ENCODE measurements at places on chromosomes 3 and 15.

DNA sequence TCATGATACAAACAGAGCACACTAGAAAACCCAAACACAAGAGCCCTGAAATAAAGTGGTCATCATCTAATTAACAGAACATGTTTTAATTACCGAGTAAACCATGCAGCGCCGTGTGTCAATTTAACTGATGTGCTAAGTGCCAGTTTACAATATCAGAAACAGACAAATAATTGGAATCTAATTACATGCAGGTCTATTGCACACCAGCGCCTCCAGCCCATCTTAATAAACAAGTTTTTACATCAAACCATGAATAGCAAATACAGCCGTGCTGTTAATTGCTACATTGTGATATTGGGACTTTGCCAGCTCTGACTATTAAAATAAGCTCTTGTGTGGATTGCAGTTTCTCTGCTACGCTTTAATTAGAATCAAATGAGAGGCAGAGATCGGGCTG is 510.2 kb upstream of the MDFIC2 start:
- DNase-seq = no peak

DNA sequence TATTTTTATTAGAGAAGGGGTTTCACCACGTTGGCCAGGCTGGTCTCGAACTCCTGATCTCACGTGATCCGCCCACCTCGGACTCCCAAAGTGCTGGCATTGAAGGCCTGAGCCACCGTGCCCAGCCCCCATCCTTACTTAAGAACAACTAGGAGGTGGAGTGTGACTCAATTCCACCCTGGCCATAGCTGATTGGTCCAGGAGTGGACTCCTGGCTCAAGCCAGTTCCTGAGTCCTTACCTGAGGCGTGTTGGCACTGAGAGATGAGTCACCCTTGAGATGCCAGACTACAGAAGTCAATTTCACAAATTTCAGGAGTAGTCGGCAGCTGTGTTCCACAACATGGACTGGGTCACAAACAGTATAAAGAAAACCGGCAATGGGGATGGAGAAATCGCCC is 124.2 kb downstream of the SHQ1 start:
- DNase-seq = no peak

DNA sequence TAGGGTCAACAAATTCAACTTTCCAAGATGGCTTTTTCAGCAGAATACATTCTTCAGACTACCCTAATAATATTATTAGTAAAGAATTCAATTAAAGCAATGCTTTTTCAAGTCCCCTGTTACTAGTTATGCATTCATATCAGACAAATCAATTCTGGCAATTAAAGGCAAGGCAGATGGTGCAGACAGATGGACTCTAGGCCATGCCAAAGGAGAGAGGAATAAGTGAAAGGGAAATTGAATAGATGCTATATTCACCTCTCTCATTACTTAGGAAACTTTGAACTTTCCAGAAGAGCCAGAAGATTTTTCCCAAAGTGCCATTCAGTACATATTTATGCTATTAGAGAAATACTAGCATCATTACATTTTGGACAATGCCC is 487.7 kb upstream of the RASGRP1 start:
- no peak for DNase-seq

- no peak for DNase-seq
These were observed 751.0 kb downstream of the ROBO1 start for GRCh38 chr3:79016587-79017376.

GRCh38 chr3:111072031-111072921 is 660 bp downstream of the NECTIN3 start:
- DNase-seq = no peak

- DNase-seq = no peak
These were observed 8.3 kb downstream of the LMCD1 start for GRCh38 chr3:8509961-8510360.

- no peak for DNase-seq
These were observed 206.0 kb upstream of the WNT5A start for GRCh38 chr3:55692957-55693558.

GRCh38 chr3:138314751-138315150 is 14.9 kb downstream of the NME9 start:
- no peak for DNase-seq

DNA sequence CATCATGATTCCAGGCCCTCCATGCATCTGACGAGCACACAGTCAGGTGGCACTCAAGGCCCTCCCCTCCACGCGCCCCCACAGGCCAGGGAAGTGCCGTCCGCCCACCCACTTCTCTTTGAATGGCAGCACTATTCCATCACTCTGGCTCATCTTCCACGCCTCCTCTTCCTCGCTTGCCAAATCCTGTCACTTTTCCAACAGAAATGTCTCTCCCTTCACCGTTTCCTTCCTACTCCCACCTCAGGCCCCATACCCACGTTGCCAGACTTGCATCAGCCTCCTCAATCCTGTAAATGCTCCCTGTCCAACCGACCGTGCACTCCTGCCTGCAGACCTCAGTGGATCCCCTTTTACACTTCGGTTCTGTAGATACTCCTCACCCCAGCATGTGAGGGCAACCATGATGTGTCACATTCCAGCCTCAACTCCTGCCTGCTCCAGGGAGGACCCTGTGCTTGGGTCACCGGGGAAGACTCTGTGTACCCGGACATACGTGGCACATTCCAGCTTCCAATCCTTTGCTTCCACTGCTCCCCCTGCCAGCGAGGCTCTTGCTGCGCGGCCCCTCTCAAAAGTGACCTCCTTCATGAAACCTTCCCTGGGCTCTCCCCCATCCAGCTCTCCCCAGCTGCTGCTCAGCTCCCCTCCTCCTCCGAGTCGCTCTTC is 29.6 kb downstream of the ADCY5 start:
- DNase-seq = no peak

DNA sequence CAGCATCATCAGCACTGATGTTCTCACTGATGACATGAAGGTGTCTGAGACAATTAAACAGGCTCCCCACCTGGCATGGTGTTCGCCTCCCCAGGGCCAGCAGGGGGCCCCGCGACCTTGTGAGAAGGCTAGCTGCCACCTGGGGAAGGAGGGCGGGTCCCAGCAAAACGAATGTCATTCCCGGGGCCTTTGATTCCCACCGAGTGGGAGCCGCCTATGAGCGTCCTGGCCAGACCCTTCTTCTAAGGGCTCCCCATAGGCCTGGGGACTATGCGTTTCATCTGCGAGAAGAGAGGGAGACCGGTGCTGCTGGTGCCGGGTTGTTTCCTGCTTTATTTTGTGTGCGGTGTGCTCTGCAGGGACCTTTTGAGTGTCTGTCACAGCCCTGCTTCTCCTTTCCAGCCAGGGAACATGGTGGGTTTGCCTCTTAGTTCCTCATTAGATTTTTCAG is 20.5 kb upstream of the MINDY4B start:
- DNase-seq = peak; percentile 23

DNA sequence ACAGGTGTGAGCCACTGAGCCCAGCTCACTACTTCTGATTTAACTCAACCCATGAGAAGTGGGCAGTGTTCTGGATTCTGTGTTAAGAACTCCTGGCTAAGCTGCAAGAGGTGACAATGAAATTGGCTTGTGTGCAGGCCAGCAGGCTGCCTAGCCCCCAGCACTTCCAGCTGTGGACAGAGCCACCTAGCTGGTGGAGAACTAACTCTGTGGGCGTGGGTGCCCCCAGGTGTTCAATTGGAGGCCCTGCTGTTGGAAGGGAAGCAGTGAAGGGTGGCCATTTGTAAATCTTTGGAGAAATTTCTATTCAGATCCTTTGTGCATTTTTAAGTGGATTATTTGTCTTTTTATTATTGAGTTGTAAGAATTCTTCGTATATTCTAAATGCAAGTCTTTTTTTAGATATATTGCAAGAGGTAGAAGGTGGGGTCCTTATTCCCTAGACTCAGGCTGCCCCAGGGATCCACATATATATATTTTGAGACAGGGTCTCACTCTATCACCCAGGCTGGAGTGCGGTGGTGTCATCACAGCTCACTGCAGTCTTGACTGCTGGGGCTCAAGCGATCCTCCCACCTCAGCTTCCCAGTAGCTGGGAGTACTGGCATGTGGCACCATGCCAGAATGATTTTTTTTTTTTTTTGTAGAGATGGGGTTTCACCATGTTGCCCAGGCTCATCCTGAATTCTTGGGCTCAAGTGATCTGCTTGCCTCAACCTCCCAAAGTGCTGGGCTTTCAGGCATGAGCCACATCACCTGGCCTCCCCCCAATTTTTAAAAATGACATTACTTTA is 7.2 kb upstream of the SCAMP5 start:
- peak; percentile 30 for DNase-seq

DNA sequence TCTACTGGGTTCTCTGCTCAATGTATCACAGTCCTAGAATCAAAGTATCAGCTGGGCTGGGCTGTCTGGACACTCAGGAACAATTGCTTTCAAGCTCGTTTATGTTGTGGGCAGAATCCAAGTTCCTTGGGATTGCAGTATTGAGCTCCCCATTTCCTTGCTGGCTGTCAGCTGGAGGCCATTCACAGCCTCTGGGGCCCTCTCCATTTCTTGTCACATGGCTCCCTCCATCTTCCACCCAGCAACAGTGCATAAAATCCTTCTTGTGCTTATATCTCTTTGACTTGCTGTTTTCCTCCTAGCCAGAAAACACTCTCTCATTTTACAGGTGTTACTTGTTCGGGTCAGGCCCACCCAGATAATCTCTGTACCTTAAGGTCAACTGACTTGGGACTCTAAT is 363.5 kb downstream of the IGSF11 start:
- DNase-seq = no peak

- no peak for DNase-seq
These were observed 754.2 kb downstream of the OTOL1 start for GRCh38 chr3:162250782-162251181.

DNA sequence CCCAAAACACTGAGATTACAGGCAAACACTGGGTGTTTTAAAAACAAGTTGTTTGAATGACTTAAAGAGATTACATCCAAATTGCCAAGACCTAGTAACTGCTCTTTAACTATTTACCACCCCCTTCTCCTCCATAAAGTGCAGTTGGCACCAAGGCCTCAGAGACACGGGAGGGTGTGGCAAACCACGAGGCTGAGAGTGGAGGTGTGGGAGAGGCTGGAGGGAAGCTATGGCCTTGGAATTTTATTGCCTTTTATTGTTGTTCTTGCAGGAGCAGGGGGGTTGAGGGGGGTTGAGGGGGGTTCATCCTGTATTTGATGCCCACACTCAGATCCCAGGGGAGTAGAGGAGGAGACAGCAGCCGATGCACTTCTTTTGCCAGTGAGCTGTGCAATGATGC is 75.9 kb upstream of the CTDSPL start:
- no peak for DNase-seq

GRCh38 chr3:154548341-154548740 is 118.4 kb upstream of the GPR149 start:
- no peak for DNase-seq

DNA sequence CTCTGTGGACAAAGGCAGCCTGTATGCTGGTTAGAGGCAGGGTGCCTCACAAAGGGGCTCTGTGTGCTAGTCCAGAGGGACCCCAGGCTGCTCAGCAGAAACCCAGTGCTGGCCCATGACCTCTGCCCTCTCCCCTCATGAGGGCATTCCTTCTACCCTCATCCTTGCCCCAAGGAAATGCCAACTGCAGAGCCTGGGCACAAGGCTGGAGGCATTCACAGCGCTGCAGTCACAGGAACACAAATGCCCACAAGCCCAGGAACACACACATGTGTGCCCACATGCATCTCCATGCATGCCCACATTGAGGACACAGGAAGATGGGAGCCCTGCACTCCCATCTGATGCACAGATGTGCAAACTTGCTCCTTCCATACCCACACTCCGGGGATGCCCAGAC is 3.8 kb downstream of the INKA1 start:
- no peak for DNase-seq

GRCh38 chr15:81373775-81374395 is at the start of gene TMC3:
TMC3 (minus strand) TSS chr15:81374213; CDS start chr15:81374077, 136 bp downstream.
- no peak for DNase-seq

DNA sequence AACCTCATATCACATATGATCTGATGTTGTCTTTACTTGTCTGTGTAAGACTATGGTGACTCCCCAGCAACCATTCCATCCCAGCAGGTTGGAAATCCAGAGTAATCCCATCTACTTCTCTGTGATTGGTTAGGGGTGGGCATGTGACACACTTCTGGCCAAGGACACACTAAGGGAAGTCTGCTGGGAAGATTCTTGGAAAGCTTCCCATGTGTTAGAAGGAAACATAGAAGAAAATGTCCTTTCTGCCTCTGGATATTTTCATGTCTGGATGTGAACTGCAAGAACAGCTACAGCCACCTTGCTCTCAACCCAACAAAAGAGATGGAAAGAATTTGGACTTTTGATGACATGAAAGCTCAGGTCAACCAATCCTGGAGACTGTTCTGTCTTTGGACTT is 2.6 kb upstream of the UBE2Q2 start:
- DNase-seq = no peak

DNA sequence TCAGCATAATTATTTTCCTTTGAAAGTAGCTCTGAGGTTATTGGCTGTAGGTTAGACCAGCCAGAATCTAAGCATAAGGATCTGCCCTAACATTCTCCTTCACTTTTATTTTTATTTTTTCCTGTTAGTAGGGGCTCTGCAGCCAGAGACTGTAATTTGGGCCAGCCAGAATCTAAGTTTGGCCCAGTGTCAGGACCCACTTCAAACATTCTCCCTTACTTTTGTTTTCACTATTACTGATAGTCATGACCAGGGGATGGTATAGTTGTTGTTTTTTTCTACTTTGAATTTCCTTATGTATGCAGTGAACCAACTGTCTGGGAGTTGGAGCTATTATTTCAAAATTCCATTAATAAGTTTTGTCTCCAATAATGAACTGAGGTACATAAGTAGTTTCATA is 121.0 kb upstream of the MBNL1 start:
- no peak for DNase-seq

- DNase-seq = no peak
These were observed 118.8 kb downstream of the SRGAP3 start for GRCh38 chr3:9130345-9131305.

DNA sequence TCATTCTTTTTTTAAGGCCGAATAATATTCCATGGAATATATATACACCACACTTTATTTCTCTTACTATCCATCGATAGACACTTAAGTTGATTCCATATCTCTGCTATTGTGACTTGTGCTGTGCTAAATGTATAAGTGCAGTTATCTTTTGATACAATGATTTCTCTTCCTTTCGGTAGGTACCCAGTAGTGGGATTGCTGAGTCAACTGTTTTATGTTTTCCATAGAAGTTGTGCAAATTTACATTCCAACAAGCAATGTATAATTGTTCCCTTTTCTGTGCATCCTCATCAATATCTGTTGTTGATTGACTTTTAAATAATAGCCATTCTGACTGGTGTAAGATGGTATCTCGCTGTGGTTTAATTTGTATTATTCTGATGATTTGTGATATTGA is 81.0 kb downstream of the STXBP5L start:
- DNase-seq = no peak

GRCh38 chr15:65723876-65724275 is 68.2 kb downstream of the DENND4A start:
- DNase-seq = no peak

GRCh38 chr3:129087138-129087702 is 26.6 kb downstream of the GP9 start:
- no peak for DNase-seq
